Cardiac septum (tissue), 1 donor: ENCODE measurements at places on chromosomes 6 and 20. TPM values are rescaled to one million over a fixed set of nuclear protein-coding genes. Genes with fewer than 3 reads are reported as not detected.

The DCBLD1 gene
- 3.8 TPM for total RNA-seq

The SAMD10 gene
- total RNA-seq: 4.0 TPM

The GNAS-AS1 gene
- total RNA-seq: 0.75 TPM

The TP53TG5 gene
- total RNA-seq: 2.2 TPM

The RBL1 gene
- 2.6 TPM for total RNA-seq

The PSORS1C2 gene
- not detected for total RNA-seq

The PRND gene
- total RNA-seq: 0.08 TPM

The HTR1B gene
- total RNA-seq: 0.11 TPM

The CPXM1 gene
- total RNA-seq: 0.19 TPM

The CPNE5 gene
- 6.7 TPM for total RNA-seq

The C6orf118 gene
- total RNA-seq: not detected

The LY6G6C gene
- total RNA-seq: not detected

The IER3 gene
- total RNA-seq: 285 TPM

The GPX5 gene
- total RNA-seq: not detected

The ZNF217 gene
- 10.7 TPM for total RNA-seq

The TRIM31 gene
- total RNA-seq: not detected

The TSBP1 gene
- not detected for total RNA-seq

The SPATS1 gene
- not detected for total RNA-seq

The CST3 gene
- total RNA-seq: 486 TPM

The GINS1 gene
- total RNA-seq: 0.43 TPM

The COL11A2 gene
- 1.7 TPM for total RNA-seq

The EGFL8 gene
- 5.1 TPM for total RNA-seq

The TRIM38 gene
- 2.5 TPM for total RNA-seq

The TCP11 gene
- not detected for total RNA-seq

The MYB gene
- 0.24 TPM for total RNA-seq

The NT5E gene
- 5.9 TPM for total RNA-seq

The OXT gene
- total RNA-seq: not detected

The C6orf141 gene
- 0.38 TPM for total RNA-seq

The STMND1 gene
- not detected for total RNA-seq

The HSP90AB1 gene
- 873 TPM for total RNA-seq

The LY6G6D gene
- not detected for total RNA-seq

The CRIP3 gene
- 11.2 TPM for total RNA-seq

The ULBP1 gene
- 0.16 TPM for total RNA-seq

The TRAPPC3L gene
- total RNA-seq: 0.16 TPM

The DEFB124 gene
- total RNA-seq: not detected

The FAM184A gene
- total RNA-seq: 0.40 TPM

The PROKR2 gene
- not detected for total RNA-seq

The SLC17A3 gene
- not detected for total RNA-seq

The RSPO3 gene
- 1.8 TPM for total RNA-seq

The GGTLC1 gene
- not detected for total RNA-seq

The DDAH2 gene
- total RNA-seq: 69.9 TPM

The MYMX gene
- total RNA-seq: 0.30 TPM

The RBPJL gene
- not detected for total RNA-seq

The SLC12A5 gene
- 0.73 TPM for total RNA-seq

The ASIP gene
- 10.5 TPM for total RNA-seq

The ERVFRD-1 gene
- not detected for total RNA-seq

The LKAAEAR1 gene
- not detected for total RNA-seq

The MRPS18B gene
- 96.1 TPM for total RNA-seq
